ENCODE measurements at places on chromosomes 4 and X. TPM values are rescaled to one million over a fixed set of nuclear protein-coding genes. Genes with fewer than 3 reads are reported as not detected.

DNA sequence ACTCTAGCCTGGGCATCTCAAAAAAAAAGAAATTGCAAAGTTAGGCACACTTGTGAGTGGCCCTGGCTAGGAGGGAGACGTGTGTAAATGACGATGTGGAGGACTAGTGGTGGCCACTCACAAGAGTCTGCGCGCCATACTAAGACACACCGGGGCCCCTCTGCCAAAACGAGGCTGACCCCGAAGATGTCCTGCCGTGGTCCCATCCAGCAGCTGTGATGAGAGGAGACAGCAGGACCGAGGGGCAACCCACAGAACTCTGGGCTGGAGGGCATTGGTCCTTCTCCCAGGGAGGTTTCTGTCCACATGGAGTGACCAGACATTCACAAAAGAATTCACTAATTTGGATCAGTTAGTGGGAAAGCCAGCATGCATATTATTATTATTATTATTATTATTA, 47.4 kb downstream of the NOP14 start:
- no peak for DNase-seq

The ARMCX2 gene
- 2.8 TPM for total RNA-seq

GRCh38 chr4:122065149-122065548, 87.0 kb upstream of the BLTP1 start:
- DNase-seq: no peak

DNA sequence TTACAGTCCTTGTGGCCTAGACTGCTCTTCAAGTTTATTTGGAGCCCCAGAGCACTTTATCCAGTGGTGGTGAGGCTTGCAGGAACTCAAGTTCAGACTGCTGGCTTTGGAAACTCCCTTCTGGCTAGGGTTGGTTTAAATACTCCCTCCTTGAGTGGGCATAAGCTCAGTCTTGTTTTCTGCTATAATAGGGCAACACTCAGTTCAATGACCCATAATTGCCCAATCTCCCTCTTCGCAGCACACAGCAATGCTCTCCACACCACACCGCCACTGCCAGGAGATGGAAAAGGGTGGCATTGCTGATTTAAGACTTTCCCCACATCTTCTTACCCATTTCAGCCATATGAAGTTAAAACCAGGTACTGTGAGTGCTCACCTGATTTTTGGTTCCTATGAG, 27.9 kb upstream of the USP38 start:
- no peak for DNase-seq

All from activated CD8-positive, alpha-beta memory T cell treated with anti-CD3 and anti-CD28 coated beads, Interleukin-2, amount 10 ng/mL, durations not matched to agents 7 days and 5 days (primary cell).